GM12878 (cell line): ENCODE measurements at places on chromosomes 1 and 21. TPM values are rescaled to one million over a fixed set of nuclear protein-coding genes. Genes with fewer than 3 reads are reported as not detected.

DNA sequence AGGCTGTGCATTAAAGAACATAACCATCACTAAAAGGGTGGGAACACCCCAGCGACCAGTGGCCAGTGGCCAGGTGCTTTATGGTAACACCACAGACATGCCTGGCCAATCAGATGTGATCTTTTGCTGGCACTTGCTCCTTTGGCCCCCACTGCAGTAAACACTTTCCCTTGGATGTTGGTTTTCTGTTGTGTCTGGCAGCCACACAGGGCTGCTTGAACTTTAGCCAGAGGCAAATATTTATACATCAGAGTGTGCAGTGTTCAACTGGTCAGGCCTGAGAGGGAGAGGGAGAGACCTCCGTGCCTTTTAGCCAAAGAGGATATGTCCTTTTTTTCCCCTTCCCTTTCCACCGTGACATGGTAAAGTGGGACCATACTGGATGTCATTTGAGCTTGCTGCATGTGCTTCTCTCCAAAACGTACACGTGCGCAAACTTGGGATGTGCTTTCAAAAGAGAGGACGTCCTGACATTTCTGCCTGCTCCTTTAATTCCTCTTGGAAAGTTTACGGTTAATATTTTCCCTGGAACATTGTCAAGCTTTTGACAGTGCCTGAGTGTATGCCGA lies 101.2 kb downstream of the NFIA start:
- no peak for DNase-seq

GRCh38 chr1:56448529-56449300 lies 130.6 kb downstream of the PLPP3 start:
- no peak for DNase-seq

- DNase-seq: no peak
These were observed 137.8 kb downstream of the RWDD3 start for GRCh38 chr1:95371666-95372282.

DNA sequence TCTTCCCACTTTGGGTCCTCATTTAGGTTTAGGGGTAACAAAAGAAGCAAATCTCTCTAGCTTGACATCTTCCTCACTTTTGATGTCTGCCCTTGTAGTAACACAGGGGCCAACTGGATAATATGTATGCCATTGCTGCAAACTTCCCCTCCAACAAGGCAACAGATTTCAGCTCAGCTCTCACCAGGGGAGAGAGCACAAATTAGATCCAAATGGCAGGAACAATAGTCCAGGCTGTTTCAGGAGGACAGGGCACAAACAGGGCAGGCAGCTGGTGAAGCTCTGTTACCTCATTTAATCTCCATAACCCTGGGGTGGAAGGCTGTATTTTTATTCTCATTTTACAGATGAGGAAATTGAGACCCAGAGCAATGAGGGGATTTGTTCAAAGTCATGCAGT lies 4.3 kb upstream of the PIK3R3 start:
- no peak for DNase-seq

GRCh38 chr1:234598974-234599616 lies 10.9 kb downstream of the IRF2BP2 start:
- no peak for DNase-seq

GRCh38 chr21:34031835-34032370 lies 41.5 kb upstream of the MRPS6 start:
- no peak for DNase-seq

- no peak for DNase-seq
These were observed 15.7 kb downstream of the WARS2 start for GRCh38 chr1:119124764-119125163.

- no peak for DNase-seq
These were observed 13.3 kb upstream of the ERICH3 start for GRCh38 chr1:74686928-74687327.

DNA sequence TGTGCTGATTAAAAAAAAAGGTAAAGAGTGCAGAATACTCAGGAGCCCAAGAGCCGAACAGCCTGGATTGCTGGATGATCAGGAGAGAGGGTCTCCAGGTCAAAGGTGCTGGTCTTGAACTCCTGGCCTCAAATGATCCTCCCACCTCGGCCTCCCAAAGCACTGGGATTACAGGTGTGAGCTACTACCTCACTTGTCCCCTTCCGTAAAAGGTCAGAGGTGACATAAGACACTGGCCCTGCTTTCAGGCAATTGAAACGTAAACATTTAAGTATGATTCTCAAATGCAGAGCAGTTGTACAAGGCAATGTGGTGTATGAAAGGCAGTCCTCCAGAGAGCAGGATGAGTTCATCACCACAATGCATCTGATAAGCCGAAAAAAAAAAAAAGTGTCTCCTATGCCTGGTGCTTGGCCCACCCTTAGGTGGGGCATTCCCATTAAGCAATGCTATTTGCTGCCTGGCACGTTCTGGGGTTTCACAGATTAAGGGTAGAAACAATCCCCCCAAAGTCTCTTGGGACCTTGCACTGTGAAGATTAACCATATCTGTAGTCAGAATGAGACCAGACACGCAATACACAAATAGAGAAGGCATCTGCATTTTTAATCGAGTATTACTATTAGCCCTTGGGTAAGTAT lies 47.7 kb downstream of the PARP1 start:
- peak; percentile 87 for DNase-seq

DNA sequence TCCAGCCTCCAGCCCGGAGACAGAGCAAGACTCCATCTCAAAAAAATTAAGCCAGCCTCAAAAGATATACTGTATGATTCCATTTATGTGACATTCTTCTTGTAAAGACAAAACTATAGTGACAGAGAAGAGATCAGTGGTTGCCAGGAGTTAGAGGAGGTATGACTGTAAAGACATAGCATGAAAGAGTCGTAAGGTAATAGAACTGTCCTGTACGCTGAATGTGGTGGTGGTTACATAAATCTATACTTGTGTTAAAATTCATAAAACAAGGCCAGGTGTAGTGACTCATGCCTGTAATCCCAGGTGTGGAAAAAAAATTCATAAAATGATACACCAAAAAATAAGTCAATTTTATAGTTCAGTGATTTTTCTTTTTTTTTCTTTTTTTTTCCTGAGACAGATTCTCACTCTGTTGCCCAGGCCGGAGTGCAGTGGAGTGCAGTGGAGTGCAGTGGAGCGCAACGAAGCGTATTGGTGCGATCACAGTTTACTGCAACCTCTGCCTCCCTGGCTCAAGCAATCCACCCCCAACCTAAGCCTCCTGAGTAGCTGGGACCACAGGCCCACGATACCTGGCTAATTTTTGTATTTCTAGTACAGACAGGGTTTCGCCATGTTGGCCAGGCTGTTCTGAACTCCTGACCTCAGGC lies 84.9 kb upstream of the CXADR start:
- peak; percentile 69 for DNase-seq

DNA sequence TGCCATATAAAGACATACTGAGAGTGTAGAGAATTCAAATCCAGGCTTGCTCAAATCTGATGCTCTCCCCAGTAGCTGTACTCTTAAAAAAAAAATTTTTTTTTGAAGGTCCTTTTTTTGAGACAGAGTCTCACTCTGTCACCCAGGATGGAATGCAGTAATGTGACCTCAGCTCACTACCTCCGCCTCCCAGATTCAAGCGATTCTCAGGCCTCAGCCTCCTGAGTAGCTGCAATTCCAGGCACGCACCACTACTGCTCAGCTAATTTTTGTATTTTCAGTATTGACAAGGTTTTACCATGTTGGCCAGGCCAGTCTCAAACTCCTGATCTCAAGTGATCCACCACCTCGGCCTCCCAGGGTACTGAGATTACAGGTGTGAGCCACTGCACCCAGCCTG lies 28.7 kb downstream of the STYXL2 start:
- no peak for DNase-seq

DNA sequence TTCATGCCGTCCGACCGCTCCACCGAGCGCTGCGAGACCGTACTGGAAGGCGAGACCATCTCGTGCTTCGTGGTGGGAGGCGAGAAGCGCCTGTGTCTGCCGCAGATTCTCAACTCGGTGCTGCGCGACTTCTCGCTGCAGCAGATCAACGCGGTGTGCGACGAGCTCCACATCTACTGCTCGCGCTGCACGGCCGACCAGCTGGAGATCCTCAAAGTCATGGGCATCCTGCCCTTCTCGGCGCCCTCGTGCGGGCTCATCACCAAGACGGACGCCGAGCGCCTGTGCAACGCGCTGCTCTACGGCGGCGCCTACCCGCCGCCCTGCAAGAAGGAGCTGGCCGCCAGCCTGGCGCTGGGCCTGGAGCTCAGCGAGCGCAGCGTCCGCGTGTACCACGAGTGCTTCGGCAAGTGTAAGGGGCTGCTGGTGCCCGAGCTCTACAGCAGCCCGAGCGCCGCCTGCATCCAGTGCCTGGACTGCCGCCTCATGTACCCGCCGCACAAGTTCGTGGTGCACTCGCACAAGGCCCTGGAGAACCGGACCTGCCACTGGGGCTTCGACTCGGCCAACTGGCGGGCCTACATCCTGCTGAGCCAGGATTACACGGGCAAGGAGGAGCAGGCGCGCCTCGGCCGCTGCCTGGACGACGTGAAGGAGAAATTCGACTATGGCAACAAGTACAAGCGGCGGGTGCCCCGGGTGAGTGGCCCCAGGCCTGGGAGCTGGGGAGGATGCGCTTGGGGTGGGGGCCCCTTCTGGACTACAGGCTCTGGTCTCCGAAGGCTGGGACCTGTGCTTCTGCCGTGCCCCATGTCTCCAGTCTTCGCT lies 1.1 kb downstream of the SKI start:
- DNase-seq: no peak

DNA sequence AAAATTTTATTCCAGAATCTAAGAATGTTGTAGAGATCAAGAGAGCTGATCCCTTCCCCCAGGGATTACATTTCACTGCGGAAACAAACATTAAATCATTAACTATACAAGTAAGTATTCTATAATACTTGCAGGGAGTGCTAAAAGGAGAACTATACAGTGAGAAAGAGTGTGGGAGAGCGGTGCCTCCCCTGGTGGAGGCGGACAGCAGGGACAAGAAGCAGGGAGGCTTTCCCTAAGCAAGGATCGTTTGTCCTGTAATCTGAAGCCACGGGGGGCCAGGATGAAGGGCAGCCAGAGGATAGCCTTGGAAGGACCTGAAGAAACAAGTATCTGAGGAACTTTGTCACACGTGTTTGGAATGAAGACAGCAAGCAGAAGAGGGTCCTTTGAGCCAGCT lies 40.1 kb downstream of the SLC9C2 start:
- no peak for DNase-seq

DNA sequence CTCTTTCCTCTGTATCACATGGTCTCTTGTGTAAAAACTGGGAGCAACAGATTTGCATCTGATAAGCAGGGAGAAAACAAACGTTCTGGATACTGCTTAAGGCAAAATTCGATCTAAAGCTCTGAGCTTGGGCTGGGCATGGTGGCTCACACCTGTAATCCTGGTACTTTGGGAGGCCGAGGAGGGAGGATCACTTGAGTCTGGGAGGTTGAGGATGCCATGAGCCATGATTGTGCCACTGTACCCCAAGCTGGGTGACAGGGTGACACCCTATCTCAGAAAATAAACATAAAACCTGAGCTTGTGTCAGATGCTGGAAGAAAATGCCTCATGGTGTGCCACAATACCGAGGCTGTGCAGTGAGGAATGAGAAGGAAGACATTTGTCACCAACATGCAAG lies 73.9 kb downstream of the SCCPDH start:
- DNase-seq: no peak

GRCh38 chr1:81369833-81370232 lies 430.9 kb upstream of the ADGRL2 start:
- DNase-seq: no peak

DNA sequence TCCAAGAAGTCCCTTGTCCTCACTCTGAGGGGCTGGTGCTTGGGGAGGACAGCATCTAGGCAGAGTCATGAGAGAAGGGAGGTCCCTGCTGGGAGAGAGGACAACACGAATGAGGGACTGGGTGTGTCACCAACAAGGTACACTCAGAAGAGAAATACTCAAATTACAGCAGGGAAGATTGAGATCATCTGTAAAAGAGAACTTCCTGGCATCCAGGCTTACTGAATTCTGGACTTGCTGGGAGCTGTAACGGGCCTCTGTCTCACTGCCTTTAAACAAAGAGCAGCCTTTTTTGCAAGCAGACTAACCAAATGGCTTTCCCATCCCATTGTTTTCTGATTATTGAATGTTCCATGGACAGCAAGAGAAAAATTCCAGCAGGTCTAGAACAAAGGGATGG lies 195.7 kb upstream of the RAB4A start:
- no peak for DNase-seq

DNA sequence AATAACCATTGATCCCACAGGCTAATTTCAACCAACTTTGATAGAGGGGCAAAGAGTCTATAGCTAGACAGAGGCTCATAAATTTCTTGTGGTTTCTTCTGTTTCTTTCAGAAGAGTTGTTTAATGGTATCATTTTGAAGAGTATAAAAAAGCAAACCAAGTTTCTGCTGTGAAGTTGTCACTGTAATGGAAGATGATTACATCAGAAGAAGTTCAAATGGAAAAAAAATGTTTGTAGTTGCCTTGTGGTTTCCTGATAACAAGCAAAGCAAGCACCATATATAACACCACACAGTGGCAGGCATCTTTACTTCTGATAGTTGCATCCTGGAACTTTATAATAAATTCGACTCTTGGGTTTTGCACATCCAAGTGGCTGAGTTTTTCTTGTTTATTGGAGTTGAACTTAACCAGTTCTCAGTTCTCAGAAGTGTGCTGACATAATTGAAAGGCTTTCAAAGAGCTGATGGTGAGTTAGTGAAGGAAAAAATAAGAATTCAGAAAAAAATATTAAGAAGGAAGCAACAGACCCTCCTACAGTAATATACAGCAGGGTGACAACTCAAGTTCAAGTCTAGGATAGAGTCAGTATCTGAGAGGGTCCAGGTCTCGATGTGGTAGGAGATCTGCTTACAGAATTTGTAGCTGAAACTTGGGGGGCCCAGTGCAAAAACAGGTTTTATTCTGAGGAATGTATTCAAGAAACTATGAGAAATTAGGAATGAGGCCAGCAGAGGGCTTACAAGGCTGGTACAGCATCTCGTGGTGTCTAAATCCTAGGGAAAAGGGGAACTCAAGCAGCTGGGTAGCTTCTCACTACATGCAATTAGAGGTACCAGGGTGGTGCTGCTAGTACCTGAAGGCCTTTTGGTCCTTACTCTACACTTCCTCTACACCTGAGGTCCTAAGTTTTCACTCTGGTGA lies 123.5 kb downstream of the CRB1 start:
- DNase-seq: no peak

GRCh38 chr1:54297596-54298283 lies 97.8 kb downstream of the MRPL37 start:
- no peak for DNase-seq

The ACOT11 gene
- polyA plus RNA-seq: 0.39 and 0.58 TPM in 2 replicates

The KLHL17 gene
- 1.3 and 1.6 TPM in 2 replicates for polyA plus RNA-seq

The PTGFR gene
- polyA plus RNA-seq: not detected in 2 replicates

The ERICH3 gene
- not detected in 2 replicates for polyA plus RNA-seq

The HS2ST1 gene
- 20.5 and 21.4 TPM in 2 replicates for polyA plus RNA-seq

The DCLRE1B gene
- polyA plus RNA-seq: 16.5 and 17.4 TPM in 2 replicates

The LCE1A gene
- polyA plus RNA-seq: not detected in 2 replicates

The SLC45A3 gene
- polyA plus RNA-seq: 1.4 and 1.6 TPM in 2 replicates

The HSD3B1 gene
- polyA plus RNA-seq: not detected in 2 replicates
